ENCODE measurements at places on chromosomes 2 and 18.

DNA sequence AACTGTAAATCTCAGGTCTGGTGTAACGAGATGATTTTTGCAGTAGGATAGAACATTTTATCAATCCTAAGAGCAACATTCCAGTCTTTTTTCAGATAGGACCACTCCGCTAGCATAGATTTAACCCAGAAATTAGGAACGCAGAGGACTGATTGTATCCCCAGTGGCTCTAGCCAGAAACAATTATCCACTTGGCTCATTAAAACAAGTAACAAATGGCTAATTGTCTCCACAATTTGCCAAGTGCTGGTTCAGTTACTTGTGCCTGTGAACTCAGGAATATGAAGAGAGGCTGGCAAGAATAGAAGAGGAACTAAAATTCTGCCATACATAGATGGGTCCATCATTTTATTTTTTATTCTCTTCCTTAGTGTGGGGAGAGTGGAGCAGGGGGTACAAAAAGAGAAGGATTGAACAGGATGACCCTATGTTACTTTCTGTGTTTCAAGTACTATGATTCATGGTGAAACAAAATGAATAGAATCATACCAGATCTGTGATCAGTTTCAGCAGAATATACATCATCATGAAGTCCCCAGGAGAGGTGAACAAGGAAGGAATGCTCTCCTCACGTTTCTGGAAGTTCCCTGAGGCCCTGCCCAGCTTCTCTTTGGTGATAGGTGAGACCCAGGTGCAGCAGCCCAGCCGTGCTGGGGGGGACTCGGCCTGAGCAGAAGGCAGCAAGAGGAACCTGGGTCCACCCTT lies 121.6 kb downstream of the ARL4C start:
- no peak for DNase-seq

DNA sequence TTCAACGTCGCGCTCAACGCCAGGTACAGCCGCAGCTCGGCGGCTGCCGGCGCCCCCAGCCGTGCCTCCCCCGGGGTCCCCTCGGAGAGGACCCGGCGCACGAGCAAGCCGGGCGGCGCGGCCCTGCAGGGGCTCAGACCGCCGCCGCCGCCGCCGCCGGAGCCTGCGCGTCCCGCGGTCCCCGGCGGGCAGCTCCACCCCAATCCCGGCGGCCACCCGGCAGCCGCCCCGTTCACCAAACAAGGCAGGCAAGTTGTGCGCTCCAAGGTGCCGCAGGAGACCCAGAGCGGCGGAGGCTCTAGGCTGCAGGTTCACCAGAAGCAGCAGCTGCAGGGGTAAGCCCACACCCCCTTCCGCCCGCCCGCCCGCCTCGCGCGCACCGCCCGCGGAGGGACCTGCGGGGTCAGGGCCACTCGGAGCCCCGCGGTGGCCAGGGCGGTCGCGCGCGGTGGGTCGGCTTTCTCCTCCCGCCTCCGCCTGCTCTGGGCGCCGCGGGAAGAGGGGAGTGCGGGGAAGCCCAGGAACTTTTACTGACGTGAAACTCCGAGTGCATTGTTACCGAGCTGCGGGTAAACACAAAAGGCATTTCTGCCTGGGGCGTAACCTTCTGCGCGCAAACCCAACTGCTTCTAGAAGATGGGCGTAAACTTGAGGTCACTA lies 861 bp downstream of the LTBP1 start:
- no peak for DNase-seq

- DNase-seq, result no peak
Observed at GRCh38 chr2:177817300-177817699, 255.3 kb downstream of the PDE11A start.

GRCh38 chr2:130765464-130765863 lies 10.1 kb downstream of the AMER3 start:
- no peak for DNase-seq

DNA sequence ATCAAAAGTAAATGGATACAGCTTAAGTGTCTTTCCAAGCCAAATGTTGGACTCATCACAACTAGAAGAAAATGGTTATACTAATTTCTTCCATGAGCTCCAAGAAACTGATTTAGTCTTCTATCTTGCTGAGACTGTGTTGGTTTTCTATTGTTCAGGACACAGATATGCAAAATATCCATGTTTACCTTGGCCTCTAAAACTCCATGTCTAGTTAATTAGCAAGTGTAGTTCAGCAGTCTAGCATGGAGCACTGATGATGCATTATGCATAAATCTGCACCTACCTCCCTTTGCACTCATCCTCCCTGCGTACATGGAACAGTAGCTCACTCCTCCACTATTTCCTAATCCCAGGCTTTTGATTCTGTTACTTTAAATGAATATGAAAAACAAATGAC lies 731.4 kb upstream of the CHAC2 start:
- DNase-seq, result no peak

- DNase-seq, result no peak
Observed at GRCh38 chr2:223122781-223123180, 70.8 kb downstream of the KCNE4 start.

GRCh38 chr2:96485751-96486651 lies 19.2 kb downstream of the NEURL3 start:
- DNase-seq, result peak; percentile 61

DNA sequence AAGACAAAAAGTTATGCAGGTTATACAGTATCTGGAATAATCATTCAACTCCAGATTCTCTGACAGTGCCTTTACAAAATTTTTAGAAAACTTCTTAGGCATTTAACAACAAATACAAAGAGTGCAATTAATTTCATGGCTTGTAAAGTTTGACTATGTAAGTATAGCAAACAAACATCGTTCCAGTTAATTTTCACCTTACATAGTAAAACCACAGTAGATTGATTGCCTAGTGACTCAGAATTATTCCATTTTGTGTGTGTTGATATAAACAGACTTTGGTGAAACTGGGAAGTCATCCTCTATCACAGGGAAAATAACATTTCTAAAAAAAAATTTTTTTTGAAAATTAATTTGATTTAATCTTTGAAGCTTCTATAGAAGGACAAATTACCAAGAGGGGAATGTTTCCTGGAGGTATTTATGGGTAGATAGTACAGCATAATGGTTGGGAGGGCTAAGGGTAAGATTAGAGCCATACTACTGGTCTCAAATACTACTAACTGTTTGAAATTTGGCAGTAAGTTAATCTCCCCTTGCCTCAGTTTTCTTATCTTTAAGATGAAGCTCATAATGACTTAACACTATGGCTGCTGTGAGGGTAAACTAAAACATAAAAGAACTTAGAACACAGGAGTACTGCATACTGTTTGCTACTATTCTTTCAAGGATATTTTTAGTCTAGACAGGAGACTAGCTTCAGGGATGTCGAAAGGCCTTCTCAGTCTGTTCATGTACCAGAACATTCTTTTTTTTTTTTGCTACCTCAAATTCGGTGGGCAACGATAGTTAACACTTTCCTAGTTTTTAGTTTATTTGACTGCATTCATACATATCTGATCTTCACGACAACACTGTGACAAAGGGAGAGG lies 19.6 kb downstream of the NDUFAF7 start:
- no peak for DNase-seq

DNA sequence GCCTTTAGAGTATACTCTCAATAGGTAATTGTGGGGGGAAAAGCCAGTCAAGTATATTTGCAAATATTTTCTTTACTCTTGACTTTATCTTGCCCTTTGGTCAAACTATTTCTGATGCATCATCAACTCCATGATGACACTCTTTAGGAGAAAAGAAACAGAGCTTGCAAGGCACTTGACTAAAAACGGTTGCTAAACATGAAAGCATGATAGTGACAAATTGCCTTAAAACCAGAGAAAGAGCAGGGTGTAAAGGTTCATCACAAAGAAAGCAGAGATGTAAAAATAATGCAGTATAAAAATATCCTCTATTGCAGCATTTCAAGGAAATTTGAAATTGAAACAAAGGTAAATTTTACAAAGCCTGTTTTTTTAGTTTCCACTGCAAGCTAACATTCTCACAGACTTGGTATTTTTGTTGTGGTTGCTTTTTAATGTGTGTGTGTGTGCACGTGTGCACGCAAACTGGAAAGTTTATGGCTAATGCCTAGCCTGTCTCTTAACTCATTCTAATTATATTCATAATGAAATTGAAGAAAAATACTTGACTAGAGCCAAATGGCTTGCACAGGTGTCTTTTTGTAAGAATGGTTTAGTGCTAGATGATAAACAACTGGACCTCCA lies 503.6 kb downstream of the ARHGAP15 start:
- no peak for DNase-seq

DNA sequence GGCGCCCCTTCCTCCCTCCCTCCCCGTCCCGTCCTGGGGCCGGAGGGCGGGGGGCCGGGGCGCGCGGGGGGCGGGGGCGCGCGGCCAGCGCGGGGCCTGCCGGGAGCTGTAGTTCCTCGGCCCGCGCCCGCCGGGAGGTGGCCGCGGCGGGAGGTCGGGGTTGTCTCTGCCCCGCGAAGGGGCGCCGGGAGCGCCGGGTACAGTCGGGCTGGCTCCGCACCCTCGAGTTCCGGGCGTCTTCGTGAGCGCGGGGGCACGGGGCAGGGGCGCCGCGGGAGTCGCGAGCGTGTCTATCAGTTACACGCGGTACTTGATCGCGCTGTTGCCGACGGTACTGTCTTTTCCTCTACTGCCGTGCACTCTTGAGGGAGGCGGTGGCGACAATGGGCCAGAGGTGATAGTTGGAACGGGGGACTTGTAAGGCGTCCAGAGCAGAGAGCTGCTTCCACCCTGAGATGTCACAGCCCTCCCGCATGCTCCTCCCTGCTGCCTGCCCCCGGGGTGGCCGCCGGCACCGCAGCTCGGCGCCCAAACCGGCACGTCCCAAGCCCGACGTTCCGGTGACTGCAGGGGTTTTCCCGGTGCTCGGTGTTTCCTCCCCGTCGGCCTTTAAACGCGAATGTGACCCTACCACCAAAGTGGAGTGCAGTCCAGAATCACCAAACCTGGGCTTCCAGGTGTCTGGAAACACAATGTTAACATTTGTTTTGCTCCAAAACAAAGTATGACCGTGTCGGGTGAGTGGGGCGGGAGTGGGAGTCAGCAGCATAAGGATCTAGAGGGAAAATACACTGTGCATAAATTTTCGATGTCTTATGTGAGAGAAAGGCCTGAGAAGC lies at the start of gene PRKD3:
PRKD3 (minus strand) TSS at position 48 of the 839 bp plus-strand sequence. CDS start 8,309 bp downstream, outside the sequence.
- peak; percentile 55 for DNase-seq

DNA sequence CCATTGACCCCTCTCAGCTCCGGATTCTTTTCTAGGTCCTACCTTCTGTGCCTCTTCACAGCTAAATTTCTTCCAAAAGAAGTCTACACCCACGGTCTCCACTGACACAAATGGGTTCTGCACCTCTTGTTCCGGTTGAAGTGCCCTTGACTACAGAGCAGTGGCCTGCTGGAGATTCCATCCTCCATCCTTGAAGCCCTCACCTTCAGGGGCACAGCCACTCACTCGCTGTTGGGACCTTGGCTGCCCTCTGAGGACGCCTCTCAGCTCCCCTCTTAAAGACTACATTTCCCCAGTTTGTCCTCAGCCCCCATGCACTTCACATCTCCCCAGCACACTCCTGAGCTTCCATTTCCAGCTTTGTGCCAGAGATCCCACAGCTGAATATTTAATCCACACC lies 226.3 kb downstream of the ATAD2B start:
- no peak for DNase-seq

- no peak for DNase-seq
Observed at GRCh38 chr18:74665346-74665745, 67.7 kb downstream of the ZNF407 start.

GRCh38 chr2:137809252-137809651 lies 155.0 kb upstream of the HNMT start:
- DNase-seq, result no peak

DNA sequence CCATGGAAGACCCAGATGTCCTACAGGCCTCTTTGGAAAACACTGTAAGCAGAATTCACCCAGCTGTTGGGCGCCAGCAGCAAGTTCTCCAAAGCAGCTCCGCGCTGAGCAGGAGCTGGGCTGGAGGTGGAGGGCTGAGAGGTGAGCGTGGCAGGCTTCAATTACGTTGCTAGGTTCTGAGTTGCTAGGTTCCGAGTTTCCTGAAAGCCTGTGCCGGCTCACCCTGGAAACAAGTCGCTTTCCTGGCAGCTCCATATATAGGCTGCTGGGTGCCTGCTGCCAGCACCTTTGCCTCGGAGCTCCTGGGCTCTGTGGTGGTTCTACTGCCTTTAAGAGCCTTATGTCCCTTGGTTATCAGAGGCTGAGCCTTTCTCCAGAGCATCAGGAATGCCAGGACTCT lies 14.4 kb upstream of the EGR4 start:
- no peak for DNase-seq

DNA sequence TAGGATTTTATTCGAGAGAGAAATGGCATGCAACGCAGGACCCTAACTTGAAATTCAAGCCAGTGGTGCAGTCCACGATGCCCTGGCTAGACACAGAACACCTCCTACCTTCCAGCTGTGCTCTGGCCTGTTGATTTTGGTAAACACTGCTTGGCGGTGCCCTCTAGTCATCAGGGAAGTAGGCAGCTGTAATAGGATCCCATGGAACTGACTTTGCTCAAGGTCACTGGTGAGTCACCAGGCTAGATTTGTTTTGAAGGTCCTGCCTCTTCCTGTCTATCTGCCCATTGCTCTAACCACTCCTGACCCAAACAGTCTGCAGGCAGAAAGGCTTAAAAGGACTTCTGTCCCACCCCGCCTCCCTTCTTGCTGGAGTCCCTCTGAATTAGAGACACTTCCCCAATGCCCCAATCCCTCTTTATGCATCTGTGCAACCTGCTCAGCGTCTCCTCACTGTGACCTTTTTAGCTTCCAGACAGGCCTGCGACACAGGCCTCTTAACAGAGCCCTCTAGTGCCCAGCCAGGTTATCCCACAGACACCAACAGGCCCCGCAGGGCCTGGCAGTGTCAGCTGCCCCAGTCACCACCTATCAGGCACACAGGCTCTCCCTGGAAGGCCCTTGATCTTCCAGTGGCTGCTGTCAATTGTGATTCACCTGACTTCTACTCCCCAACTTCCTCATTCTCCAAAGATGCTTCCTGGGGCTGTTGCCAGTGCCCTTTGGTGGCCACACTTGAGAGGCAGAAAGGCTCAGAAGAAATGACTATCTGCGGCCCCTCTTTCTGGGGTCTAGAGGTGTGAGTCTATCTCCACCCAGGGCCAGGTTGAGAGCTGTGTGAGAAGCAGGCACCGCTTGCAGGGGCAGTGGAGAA lies 5.2 kb downstream of the TMEM127 start:
- DNase-seq, result no peak

DNA sequence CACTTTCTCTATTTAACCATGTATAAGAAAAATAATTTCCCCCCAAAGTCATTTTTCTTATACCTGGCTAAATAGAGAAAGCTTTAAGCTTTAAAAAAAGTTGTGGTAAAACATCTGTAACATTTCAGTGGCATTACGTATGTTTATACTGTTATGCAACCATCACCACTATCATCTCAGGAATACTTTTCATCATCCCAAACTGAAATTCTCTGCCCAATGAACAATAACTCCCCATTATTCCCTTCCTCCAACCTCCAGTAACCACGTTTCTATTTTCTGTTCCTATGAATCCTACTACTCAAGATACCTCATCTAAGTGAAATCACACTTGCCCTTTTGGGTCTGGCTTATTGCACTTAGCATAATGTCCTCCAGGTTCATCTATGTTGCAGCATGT lies 1.7 kb upstream of the SLC3A1 start:
- DNase-seq, result no peak

- no peak for DNase-seq
Observed at GRCh38 chr2:83342860-83343329, 1116.2 kb downstream of the SUCLG1 start.

- no peak for DNase-seq
Observed at GRCh38 chr2:155372969-155373368, 674.5 kb downstream of the KCNJ3 start.
